ENCODE measurements at places on chromosomes 4 and X.

- no peak for DNase-seq
Measured at GRCh38 chr4:118997601-118998000, 108.9 kb downstream of the SYNPO2 start.

- no peak for DNase-seq
Measured at GRCh38 chr4:53221832-53222480, 143.9 kb downstream of the SCFD2 start.

DNA sequence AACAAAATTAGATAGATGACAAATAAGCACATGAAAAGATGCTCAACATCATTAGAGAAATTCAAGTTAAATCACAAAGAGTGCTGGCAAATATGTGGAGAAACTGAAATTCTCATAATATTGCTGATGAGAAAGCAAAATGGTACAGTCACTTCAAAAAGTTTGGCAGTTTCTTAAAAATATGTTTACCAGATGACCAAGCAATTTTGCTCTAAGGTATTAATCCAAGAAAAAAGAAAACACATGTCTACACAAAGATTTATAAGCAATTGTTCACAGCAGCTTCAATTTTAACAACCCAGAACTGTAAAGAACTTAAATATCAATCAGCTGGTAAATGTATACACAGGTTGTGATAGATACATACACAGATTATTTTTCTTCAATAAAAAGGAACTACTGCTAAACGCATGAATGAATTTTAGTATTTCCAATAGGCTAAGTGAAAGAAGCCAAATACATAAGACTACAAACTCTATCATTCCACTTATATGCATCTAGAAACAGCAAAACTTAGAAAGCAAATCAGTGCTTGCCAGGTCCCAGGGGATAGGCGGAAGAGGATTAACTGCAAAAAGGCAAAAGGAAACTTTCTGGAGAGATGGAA lies 11.7 kb downstream of the OTUD4 start:
- no peak for DNase-seq

- DNase-seq, result no peak
Measured at GRCh38 chr4:171017593-171017992, 795.6 kb upstream of the GALNTL6 start.

- DNase-seq, result no peak
Measured at GRCh38 chrX:70554081-70554480, 109.4 kb downstream of the DLG3 start.

- no peak for DNase-seq
Measured at GRCh38 chr4:34170946-34171345, 2073.4 kb downstream of the ARAP2 start.

- no peak for DNase-seq
Measured at GRCh38 chr4:1477045-1477840, 71.0 kb upstream of the NKX1-1 start.

- DNase-seq, result no peak
Measured at GRCh38 chrX:12292996-12293765, 154.9 kb downstream of the FRMPD4 start.

GRCh38 chrX:154526901-154527675 lies 11.1 kb upstream of the FAM3A start:
- peak; percentile 86 for DNase-seq

- DNase-seq, result no peak
Measured at GRCh38 chr4:1593881-1594345, 90.2 kb downstream of the FAM53A start.

GRCh38 chr4:118282692-118283091 lies 70.1 kb downstream of the PRSS12 start:
- peak; percentile 56 for DNase-seq

- DNase-seq, result no peak
Measured at GRCh38 chr4:120096508-120097297, 30.1 kb upstream of the MAD2L1 start.

DNA sequence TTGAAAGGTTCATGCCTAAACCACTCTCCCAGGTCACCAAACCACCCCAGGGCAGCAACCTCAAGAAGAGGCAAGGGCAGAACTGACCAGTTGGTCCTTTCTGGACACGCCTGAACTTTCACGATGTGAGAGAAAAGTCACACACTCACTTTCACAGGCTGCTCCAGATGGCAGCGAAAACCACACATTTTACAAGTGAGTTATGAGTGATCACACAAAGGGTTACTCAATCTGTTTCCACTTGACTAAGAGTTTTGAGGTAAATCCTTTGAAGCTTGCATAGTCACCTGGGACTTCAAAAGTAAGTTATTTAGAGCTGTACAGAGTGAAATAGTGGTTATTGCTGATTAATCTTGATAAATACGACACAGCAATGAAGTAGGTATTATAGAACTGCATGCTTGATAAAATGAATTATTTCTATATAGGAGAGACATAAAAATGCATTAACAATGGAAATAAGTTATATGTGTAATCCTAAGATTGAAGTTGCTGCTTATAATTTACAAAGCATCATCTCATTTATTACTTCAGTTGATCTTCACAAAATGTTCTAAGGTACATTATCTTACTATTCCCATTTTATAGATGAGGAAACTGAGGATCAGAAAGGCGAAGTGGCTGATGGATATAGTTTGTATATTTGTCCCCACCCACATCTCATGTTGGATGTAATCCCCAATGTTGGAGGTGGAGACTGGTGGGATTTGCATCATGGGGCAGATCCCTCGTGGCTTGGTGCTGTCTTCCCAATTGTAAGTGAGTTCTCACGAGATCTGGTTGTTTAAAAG lies 103.0 kb upstream of the KLF3 start:
- DNase-seq, result no peak

DNA sequence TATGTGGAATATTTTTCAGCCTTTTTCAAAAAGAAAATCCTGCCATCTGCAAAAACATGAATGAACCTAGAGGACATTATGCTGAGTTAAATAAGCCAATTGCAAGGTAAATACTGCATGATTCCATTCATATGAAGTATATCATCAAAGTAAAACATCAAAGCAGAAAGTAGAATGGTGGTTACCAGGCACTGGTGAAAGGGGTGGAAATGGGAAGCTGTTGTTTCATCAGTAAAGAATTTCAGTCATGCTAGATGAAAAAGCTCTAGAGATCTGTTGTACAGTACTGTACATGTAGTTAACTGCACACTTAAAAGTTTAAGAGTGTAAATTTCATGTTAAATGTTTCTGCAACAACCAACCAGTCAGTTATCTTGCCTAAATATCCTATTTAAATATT lies 196.8 kb upstream of the ADGRL3 start:
- DNase-seq, result no peak

DNA sequence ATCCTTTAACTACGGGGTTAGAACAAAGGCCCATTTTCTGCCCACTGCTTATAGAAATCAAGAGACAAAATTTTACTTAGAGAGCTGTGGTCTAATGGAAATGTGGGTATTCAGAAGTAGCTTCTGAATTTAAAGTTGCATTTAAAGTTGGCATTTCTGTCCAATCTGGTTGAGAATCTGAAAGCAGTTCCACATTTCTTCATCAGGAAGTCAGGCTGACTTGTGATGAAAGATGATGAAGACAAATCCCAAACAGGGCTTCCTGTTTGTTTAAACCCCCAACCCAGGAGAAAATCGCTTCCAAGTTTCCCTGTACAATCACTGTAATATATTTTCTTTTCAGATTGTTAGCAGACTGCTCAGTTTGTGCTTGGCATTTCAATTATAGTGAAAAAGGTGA lies 345.3 kb downstream of the SPRY1 start:
- no peak for DNase-seq

DNA sequence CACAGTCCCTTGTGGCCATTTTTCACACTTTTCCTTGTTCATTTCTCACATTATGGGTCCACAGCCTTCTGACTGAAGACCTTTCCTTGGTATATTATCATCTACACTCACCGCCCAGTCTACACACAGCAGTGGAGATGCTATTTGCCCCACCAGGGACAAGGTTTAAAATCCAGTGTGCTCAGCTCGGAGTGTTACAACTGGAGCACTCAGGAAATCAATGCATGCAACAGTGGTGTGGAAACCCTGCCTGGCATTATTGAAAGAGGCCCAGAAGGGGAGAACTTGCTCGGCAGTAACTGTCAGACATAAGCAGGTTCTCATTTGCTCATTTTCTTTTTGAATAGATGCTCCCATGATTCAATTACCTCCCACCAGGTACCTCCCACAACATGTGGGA lies 340.9 kb downstream of the DHRSX start:
- DNase-seq, result no peak

GRCh38 chr4:168475745-168476144 lies 4.5 kb downstream of the DDX60L start:
- DNase-seq, result no peak

GRCh38 chr4:123848606-123849005 lies 452.0 kb downstream of the SPRY1 start:
- DNase-seq, result no peak

DNA sequence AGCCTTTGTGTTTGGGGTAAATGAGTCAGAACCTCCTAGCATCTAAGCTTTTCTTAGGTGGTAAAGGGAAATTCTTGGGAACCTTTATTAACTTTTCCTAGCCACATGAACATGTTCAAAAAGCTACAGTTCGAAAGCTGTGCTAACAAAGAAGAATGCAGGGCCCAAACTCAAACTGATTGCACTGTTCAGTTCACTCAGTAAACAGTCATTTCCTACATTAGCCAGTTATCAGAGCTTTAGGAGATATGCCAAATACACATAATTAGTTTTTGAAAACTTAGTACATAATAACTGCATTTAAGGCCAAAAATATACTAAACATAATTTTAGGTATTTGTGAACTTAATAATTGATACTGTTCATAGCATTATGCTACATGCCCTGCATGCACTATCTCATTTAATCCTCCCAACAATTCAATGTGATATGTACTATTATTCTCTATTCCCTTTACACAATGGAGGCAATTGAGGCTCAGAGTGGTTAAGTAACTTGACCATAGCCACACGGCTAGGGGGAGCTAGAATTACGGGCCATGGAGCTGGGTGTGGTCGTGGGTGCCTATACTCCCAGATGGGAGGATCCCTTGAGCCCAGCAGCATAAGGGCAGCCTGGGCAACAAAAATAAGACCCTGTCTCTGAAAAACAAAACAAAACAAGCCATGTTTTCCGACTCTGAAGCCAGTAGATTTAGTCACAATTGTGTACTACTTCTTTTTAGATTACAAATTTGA lies 43.9 kb upstream of the PDGFRA start:
- DNase-seq, result no peak

DNA sequence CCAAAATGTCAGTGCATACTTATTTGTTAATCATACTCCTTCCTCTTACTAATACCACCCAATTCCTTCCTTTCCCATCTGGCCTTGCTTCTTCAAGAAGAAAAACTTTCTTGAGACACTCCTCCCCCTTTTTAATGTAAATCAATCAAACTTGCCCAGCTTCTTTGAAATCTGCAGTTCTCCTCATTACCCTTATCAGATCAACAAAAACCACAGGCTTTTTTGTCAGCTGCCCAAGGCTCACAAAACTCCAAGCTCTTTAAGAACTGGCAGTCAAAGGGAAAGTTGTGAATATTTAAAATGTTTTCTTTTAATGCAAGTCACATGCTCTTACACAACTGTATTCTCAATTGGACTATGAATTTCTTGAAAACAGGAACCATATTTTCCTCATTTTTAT lies 11.3 kb upstream of the MYOZ2 start:
- no peak for DNase-seq

GRCh38 chrX:2712890-2713840 lies 22.1 kb downstream of the CD99 start:
- DNase-seq, result no peak

- DNase-seq, result no peak
Measured at GRCh38 chrX:9557091-9557490, 92.2 kb downstream of the TBL1X start.

GRCh38 chrX:110600745-110601310 lies 194.8 kb downstream of the CHRDL1 start:
- DNase-seq, result no peak

GRCh38 chr4:101287324-101287723 lies 60.0 kb downstream of the PPP3CA start:
- no peak for DNase-seq

- DNase-seq, result no peak
Measured at GRCh38 chr4:126037231-126037630, 722.5 kb downstream of the FAT4 start.

GRCh38 chr4:1174941-1175634 lies 2.7 kb upstream of the SPON2 start:
- no peak for DNase-seq

DNA sequence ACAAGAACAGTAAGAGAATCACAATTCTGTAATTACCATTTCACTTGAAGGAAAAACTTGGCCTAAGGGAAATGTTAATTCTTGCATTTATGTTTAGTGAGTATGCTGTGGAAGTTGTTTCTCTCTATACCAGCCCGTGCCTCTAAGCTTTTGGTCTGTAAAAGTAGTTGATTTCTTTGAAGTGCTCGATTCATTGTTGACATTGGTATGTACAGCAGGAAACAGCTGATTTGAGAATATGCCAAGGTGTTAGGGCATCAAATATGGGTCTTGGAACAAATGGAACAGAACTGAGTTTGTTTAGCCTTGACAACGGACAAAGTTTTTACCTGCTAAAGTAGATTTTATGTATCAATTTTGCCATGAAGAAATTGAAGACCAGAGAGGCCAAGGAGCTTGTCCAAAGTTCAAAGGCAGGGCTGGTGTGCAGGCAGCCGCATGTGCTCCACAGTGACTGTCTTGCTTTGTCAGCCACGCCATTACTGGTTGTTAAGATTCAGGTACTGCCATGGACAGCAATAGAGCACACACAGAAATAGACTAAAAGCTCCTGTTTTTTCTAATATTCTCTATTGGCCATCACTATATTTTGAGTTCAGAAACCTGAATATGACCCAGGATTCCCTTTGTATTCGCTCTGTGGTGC lies 75.5 kb upstream of the TLR3 start:
- no peak for DNase-seq

DNA sequence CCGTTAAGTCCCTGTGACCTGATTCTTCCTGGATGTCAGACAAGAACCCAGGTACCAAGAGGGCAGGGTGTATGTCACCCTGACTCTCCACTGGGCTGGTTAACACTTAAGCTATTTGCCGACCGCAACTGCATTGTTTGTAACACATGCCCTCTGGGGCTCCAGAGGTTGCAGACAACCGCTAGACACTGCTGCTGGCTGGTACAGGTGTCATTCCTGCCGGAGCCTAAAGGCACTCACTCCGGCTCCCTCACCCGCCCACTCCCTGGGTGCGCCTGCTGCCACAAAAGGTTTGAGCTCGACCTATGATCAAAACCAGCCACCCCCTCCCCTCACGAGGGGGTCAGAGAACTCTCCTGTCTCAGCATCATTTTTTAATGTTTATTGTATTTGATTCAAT lies 208.2 kb downstream of the FAT4 start:
- no peak for DNase-seq

DNA sequence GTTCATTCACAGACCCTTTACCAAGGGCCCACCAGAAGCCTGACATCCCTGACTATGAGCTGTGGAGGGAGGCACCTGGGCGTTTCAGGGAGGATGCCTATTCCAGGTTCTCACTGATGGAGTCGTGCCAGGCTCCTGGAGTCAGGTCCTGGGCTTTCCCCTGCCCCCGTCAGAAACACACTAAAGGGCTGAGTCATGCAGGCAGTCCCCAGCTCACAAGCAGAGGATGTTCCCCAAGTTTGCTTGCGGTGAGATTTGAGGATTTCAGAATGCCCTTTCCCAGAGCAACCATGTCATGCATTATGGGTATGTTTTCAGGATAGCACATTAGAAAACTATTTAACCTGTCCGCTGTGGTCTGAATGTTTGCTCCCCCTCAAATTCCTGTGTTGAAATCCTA lies 45.2 kb downstream of the FHDC1 start:
- DNase-seq, result no peak

GRCh38 chrX:49316085-49316484 lies 5.8 kb upstream of the GAGE12J start:
- DNase-seq, result no peak

- no peak for DNase-seq
Measured at GRCh38 chrX:148043271-148043855, 62.2 kb downstream of the FMR1NB start.

- no peak for DNase-seq
Measured at GRCh38 chrX:81259714-81260395, 58.0 kb downstream of the SH3BGRL start.

Data from Karpas-422 (cell line).